Osteoblast (primary cell): ENCODE measurements at places on chromosomes 12 and 14. TPM values are rescaled to one million over a fixed set of nuclear protein-coding genes. Genes with fewer than 3 reads are reported as not detected.

GRCh38 chr12:111181143-111181726, 187.7 kb downstream of the PHETA1 start:
- no peaks in the 10 kb centered on the region for H3K36me3 ChIP-seq
- H3K4me1 ChIP-seq = no peaks in the 10 kb centered on the region
- H3K4me3 ChIP-seq = no peak overlapping the region
- H3K27ac ChIP-seq = no peak overlapping the region

DNA sequence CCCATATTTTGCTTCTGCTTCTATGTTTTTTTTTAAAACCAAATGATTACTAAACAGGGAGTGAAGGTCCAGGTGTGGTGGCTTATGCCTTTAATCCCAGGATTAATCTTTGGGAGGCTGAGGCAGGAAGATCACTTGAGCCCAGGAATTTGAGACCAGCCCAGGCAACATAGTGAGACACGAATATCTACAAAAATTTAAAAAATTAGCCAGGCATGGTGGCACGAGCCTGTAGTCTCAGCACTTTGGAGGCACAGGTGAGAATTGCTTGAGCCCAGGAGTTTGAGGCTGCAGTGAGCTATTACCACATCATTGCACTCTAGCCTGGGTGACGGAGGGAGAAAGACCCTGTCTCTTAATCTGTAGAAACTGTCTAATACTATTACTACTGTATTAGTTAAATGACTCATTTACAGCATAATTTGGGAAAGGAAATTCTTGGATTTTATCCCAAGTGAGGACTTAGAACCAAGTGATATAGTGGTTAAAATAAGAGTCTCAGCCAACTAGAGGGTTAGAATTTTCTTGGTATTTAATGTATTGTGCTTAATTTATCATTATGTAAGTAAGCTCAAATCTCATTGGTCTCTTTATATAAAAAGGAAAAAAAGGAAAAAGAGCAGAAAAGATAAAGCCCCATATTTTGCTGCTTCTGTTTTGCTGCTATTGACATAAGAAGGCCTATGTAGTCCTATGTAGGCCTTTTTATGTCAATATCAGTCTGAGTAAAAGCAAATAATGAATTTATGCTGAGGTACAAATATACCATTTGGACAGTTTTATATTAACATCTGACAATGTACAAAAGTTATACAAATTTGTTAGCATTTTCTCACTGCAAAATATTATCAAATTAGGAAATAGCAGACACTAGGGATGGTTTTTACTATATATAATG, 163.4 kb downstream of the RAD51B start:
- H3K36me3 ChIP-seq = no peaks in the 10 kb centered on the region
- H3K4me3 ChIP-seq = no peak overlapping the region
- no peaks in the 10 kb centered on the region for H3K27me3 ChIP-seq
- no peak for DNase-seq
- peaks cover 22% of the 10 kb centered on the region for H3K4me1 ChIP-seq
- H3K27ac ChIP-seq = no peak overlapping the region

GRCh38 chr12:98635657-98636323, 8.8 kb downstream of the IKBIP start:
- no peak overlapping the region for H3K27ac ChIP-seq
- H3K4me3 ChIP-seq = no peak overlapping the region
- peak; percentile 63 for DNase-seq
- H3K4me1 ChIP-seq = peaks cover 9% of the 10 kb centered on the region
- no peaks in the 10 kb centered on the region for H3K27me3 ChIP-seq

DNA sequence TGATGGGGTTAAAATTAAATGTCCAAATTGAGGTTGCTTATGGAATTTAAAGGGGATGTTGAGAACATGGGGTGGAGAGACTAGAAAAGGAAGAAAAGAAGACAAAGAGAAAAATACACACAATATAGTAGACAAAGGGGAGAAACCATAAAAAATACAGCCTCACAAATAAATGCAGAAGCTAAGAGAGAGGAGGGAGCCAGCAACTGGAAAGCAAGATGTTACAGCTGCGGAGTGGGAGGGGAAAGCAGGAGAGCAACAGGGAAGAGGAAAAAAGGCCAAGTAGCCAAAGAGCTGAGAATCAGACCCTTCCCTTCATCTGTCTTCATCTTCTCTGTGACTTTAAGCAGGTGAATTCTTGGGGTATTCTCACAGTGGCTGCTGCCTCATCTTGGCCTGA, 39.7 kb upstream of the SMUG1 start:
- DNase-seq = no peak
- H3K36me3 ChIP-seq = no peaks in the 10 kb centered on the region
- H3K4me3 ChIP-seq = no peak overlapping the region
- H3K4me1 ChIP-seq = peaks cover 49% of the 10 kb centered on the region

- no peaks in the 10 kb centered on the region for H3K36me3 ChIP-seq
- peaks cover 9% of the 10 kb centered on the region for H3K4me1 ChIP-seq
- DNase-seq = peak; percentile 32
- H3K27me3 ChIP-seq = no peaks in the 10 kb centered on the region
- no peak overlapping the region for H3K4me3 ChIP-seq
These were observed 4.8 kb downstream of the CD163 start for GRCh38 chr12:7498809-7499208.

Gene AQP6
- total RNA-seq = not detected in 2 replicates

GRCh38 chr12:39831587-39832315, 212.1 kb upstream of the ABCD2 start:
- H3K4me3 ChIP-seq = no peak overlapping the region
- no peaks in the 10 kb centered on the region for H3K36me3 ChIP-seq
- peaks cover 13% of the 10 kb centered on the region for H3K4me1 ChIP-seq

GRCh38 chr14:91374879-91375702, 42.5 kb downstream of the CCDC88C start:
- H3K36me3 ChIP-seq = no peaks in the 10 kb centered on the region

Gene IL23A
- not detected in 2 replicates for total RNA-seq

Gene LUM
- 1,762 and 1,965 TPM in 2 replicates for total RNA-seq

DNA sequence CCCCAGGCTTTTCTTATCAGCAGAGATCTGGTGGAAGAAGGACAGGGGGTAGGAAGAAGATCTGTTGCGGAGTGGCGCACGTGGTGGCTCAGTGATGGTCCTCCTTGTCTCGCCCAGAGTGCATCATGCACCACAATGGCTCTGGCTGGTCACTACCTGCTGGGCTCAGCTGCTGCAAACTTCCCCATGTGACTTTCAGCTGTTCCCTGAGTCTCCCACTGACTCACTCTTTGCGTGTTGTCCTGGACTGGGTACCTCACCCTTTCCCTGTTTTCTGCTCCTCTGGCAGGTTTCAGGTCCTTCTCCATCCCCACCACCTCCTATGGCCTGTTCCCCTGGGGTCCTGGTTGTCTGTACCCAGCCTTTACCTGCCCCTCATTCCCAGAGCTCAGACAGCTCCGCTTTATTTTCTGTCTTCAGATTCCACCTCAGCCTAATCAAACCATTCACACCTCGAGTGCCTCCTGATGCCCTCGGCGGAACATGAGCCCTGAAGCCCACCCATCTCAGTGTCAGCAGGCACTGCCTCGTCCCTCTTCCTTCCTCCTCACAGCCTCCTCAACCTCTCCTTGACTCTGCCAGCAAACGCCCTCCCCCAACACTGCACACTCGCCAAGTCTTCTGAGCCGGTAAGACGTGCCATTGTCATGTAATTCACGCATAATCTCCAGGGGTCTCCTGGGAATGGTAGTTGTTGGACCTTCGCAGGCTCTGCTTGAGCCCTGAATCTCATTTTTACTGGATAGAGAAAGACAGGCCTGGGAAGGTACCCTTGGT, 1.8 kb downstream of the C1R start:
- H3K27ac ChIP-seq = no peak overlapping the region
- no peak overlapping the region for H3K4me3 ChIP-seq
- H3K36me3 ChIP-seq = peaks cover 24% of the 10 kb centered on the region
- DNase-seq = peak; percentile 58
- peaks cover 3% of the 10 kb centered on the region for H3K27me3 ChIP-seq

Gene ZDHHC22
- total RNA-seq = not detected in 2 replicates

DNA sequence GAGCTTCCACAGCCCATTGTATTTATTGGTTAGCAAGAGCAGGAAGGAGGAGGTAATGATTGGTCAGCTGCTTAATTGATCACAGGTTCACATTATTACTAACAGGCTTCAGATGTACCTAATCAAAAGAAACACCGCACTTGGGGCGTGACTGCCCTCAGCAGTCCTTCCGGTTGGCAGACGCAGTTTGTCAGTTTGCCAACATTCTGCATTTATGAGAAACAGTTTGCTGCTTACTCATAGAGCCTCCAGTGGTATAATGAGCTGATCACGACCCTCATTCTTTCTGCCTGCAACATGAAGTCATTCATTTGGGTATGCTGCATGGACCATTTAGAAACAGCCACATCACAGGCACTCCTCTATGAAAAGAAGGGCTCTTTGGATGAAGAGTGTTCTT, 42.5 kb upstream of the PPM1H start:
- no peaks in the 10 kb centered on the region for H3K27me3 ChIP-seq
- H3K4me3 ChIP-seq = no peak overlapping the region
- H3K36me3 ChIP-seq = no peaks in the 10 kb centered on the region
- H3K4me1 ChIP-seq = no peaks in the 10 kb centered on the region
- H3K27ac ChIP-seq = no peak overlapping the region
- DNase-seq = no peak

- DNase-seq = peak; percentile 62
- no peaks in the 10 kb centered on the region for H3K36me3 ChIP-seq
- no peaks in the 10 kb centered on the region for H3K27me3 ChIP-seq
- H3K27ac ChIP-seq = no peak overlapping the region
- H3K4me3 ChIP-seq = no peak overlapping the region
- peaks cover 30% of the 10 kb centered on the region for H3K4me1 ChIP-seq
These were observed 8.7 kb upstream of the CYP46A1 start for GRCh38 chr14:99675382-99675835.

DNA sequence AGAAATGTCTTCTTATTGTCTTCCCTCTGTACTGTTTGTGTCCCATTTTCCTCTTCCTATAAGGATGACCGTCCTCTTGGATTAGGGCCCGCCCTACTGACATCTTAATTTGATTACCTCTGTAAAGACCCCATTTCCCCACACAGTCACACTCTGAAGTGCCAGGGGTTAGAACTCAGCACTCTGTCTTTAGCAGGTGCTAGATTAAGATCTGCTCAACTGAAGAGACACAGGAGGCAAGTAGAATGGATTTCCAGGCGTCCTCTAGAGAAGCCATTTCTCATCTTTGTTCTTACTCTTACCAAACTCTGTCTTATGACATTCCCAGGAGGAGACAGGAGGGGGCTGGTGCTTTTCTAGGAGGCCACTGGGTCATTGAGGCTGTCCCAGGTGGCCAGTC, 50.8 kb downstream of the VCPKMT start:
- no peak overlapping the region for H3K4me3 ChIP-seq
- H3K36me3 ChIP-seq = no peaks in the 10 kb centered on the region
- peaks cover 37% of the 10 kb centered on the region for H3K4me1 ChIP-seq
- no peak overlapping the region for H3K27ac ChIP-seq

- H3K36me3 ChIP-seq = no peaks in the 10 kb centered on the region
- DNase-seq = no peak
- no peaks in the 10 kb centered on the region for H3K27me3 ChIP-seq
- no peak overlapping the region for H3K4me3 ChIP-seq
- no peak overlapping the region for H3K27ac ChIP-seq
These were observed 9.5 kb downstream of the TRAF3 start for GRCh38 chr14:102786768-102787167.

DNA sequence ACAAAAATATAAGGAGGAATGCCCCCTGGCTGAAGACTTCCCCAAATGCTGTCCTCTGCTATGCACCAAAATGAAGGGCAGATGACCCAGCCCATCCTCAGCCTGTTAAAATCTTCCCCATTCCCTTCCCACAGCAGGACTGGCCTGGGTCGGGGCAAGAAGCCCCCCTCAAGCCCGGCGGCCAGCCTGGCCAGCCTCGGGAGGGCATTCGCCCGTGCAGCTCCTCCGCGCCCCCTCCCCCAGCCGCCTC, 413 bp downstream of the RARG start:
- peak overlapping the region; percentile 82 for H3K4me3 ChIP-seq
- DNase-seq = no peak
- H3K4me1 ChIP-seq = peaks cover 29% of the 10 kb centered on the region

DNA sequence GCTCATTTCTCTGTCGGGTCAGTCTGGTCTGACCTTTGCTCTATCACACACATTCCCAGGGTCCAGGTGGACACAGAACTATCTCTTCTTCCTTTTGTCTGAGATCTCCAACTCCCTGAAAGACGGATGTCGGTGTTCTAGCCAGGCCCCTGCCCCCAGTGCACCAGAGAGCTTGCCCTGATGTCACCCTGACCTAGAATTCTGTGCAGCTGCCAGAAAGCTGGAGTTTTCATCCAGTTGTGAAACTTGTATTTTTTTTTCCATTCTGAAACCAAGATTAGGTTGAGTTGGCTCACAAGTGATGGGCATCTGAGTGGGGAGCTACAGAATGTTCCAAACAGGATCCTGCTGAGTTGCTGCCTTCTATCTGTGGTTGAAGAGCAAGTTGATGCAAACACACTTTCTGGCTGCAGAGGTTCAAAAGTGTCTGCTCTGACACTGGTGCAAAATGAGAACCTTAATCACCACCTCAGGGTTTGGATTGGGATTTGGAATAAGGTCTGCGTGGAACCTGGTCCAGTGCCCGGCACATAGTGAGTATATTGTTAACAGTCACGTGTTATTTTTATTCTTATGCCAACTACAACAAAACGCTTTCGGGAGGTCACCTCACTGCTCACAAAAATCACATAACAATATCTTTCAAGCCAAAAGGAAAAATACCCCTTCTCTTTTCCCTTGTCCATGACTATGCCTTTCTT, 211.5 kb downstream of the SLC15A4 start:
- no peaks in the 10 kb centered on the region for H3K4me1 ChIP-seq
- no peak overlapping the region for H3K27ac ChIP-seq
- H3K36me3 ChIP-seq = no peaks in the 10 kb centered on the region
- no peak overlapping the region for H3K4me3 ChIP-seq
- DNase-seq = no peak

GRCh38 chr12:104520242-104520900, 63.6 kb downstream of the CHST11 start:
- H3K27ac ChIP-seq = no peak overlapping the region
- H3K4me3 ChIP-seq = no peak overlapping the region

- no peaks in the 10 kb centered on the region for H3K27me3 ChIP-seq
- H3K36me3 ChIP-seq = no peaks in the 10 kb centered on the region
- no peak for DNase-seq
- H3K27ac ChIP-seq = no peak overlapping the region
These were observed 15.8 kb upstream of the OAS2 start for GRCh38 chr12:112962561-112962960.

- H3K27me3 ChIP-seq = peaks cover 12% of the 10 kb centered on the region
- H3K27ac ChIP-seq = peak within 1 kb of the TSS; percentile 69
- H3K36me3 ChIP-seq = peaks cover under 1% of the 10 kb centered on the region
- peak within 1 kb of the TSS; percentile 87 for H3K4me3 ChIP-seq
- peaks cover 12% of the 10 kb centered on the region for H3K4me1 ChIP-seq
These were observed at the start of gene CEP170B for GRCh38 chr14:104865081-104865630. Gene CEP170B, plus strand, starts transcription at chr14:104865268. Its CDS starts 3,183 bp downstream, at chr14:104868451.

Gene CPNE8
- 20.6 and 23.9 TPM in 2 replicates for total RNA-seq

- no peak overlapping the region for H3K4me3 ChIP-seq
- H3K36me3 ChIP-seq = no peaks in the 10 kb centered on the region
- H3K27ac ChIP-seq = no peak overlapping the region
- DNase-seq = no peak
These were observed 158.3 kb upstream of the SEL1L start for GRCh38 chr14:81691931-81692330.
